Activated CD8-positive, alpha-beta memory T cell treated with anti-CD3 and anti-CD28 coated beads for 36 hours (primary cell): ENCODE measurements at places on chromosomes 2 and 18. TPM values are rescaled to one million over a fixed set of nuclear protein-coding genes. Genes with fewer than 3 reads are reported as not detected.

Gene CAPN14
- 0.30 TPM for total RNA-seq

Gene MALL
- 0.50 TPM for total RNA-seq

Gene ACMSD
- not detected for total RNA-seq

Gene ZNF396
- 1.1 TPM for total RNA-seq

Gene TUBA3E
- total RNA-seq = not detected

Gene FKBP7
- total RNA-seq = 3.7 TPM

Gene C2orf15
- 0.82 TPM for total RNA-seq

Gene OXER1
- total RNA-seq = not detected

Gene KRCC1
- 10.7 TPM for total RNA-seq

Gene PELI1
- 32.5 TPM for total RNA-seq

Gene CCDC121
- 0.25 TPM for total RNA-seq

Gene TBC1D8
- 0.73 TPM for total RNA-seq

Gene GPR75
- 2.2 TPM for total RNA-seq

Gene HOXD8
- not detected for total RNA-seq

Gene TET3
- 15.0 TPM for total RNA-seq

Gene TSN
- 89.5 TPM for total RNA-seq

Gene PRKAG3
- not detected for total RNA-seq

Gene MC5R
- not detected for total RNA-seq

Gene CNGA3
- not detected for total RNA-seq

Gene LRP2
- 0.17 TPM for total RNA-seq

Gene LRRC30
- total RNA-seq = not detected

Gene KCNIP3
- not detected for total RNA-seq

Gene UGT1A8
- not detected for total RNA-seq

Gene SIX3
- total RNA-seq = 0.08 TPM

Gene TUBA4B
- total RNA-seq = not detected

Gene KCMF1
- 96.3 TPM for total RNA-seq

Gene ACVR1C
- 0.38 TPM for total RNA-seq

Gene RAD51AP2
- not detected for total RNA-seq

Gene CCL20
- 6.0 TPM for total RNA-seq

Gene STRN
- total RNA-seq = 25.6 TPM

Gene GPR35
- 12.6 TPM for total RNA-seq

Gene SCTR
- total RNA-seq = not detected

Gene TMEM178A
- total RNA-seq = not detected

Gene RAB6C
- total RNA-seq = 0.06 TPM

Gene SCYGR2
- not detected for total RNA-seq
